ENCODE measurements at places on chromosomes 4 and X.

GRCh38 chr4:140790171-140790570 is 34.0 kb upstream of the TBC1D9 start:
- DNase-seq = no peak

GRCh38 chr4:181645489-181645888 is 597.7 kb upstream of the TENM3 start:
- no peak for DNase-seq

DNA sequence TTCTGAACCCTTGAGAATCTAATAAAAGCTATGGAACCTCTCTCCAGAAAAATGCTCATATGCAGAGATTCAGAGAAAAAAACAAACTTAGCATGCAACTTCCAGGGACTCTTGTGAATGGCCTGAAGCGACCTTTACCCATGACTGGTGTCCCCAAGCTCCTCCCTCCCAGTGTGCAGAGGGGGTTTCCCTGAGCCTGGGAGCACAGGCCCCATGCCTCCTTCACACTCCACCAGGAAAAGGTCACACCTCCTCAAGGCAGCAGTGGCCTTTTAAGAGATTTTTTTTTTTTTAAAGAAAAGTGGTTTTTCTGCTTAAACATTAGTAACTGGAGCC is 13.3 kb upstream of the UBA6 start:
- DNase-seq = no peak

DNA sequence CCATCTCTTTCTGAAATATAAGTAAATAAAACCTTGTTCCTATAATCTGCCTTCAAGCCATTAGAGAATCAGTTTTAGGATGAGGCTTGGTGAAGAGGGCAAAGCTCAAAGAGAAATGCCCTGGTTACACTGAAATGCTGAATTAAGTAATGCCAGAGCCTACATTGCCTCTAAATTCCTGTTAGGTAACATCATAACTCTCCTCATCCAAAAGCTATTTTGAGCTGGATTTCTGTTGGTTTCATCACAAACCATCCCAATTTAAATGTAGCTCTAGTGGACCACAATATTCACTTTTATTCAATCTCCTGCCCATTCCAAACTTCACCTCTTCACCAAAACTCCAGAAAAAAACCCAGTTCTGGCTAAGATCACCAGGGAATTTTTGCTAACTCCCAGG is 1319.7 kb upstream of the TENM3 start:
- DNase-seq = no peak

GRCh38 chr4:158949099-158949498 is 153.8 kb upstream of the RAPGEF2 start:
- no peak for DNase-seq

GRCh38 chr4:176309772-176310171 is 10.0 kb upstream of the SPCS3 start:
- DNase-seq = no peak

DNA sequence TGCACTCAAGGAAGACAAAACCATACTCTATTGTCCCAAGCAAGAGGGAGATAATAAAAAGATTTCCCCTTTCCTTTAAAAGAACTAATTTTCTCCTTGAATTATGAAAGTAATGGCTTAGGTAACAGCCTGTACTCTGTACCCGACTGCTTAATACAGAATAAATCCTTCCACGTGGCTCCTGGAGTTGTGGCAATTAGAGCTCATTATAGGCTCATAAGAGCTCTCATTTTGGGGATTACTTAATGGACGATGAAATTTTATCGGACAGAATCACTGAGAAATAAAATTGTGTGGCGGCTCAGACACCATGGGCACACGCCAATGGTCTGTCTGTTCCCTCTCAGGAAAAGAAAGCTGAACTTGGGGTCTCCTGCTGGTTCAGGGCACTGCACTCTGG is 2.8 kb upstream of the GSX2 start:
- no peak for DNase-seq

- no peak for DNase-seq
Observed at GRCh38 chr4:87758270-87758669, 41.1 kb upstream of the IBSP start.

Data from NCI-H187 (cell line).